Stimulated activated CD4-positive, alpha-beta T cell treated with anti-CD3 and anti-CD28 coated beads, Interleukin-15, amount 100 ng/mL, for 1 hour (primary cell): ENCODE measurements at places on chromosomes 1 and 21.

DNA sequence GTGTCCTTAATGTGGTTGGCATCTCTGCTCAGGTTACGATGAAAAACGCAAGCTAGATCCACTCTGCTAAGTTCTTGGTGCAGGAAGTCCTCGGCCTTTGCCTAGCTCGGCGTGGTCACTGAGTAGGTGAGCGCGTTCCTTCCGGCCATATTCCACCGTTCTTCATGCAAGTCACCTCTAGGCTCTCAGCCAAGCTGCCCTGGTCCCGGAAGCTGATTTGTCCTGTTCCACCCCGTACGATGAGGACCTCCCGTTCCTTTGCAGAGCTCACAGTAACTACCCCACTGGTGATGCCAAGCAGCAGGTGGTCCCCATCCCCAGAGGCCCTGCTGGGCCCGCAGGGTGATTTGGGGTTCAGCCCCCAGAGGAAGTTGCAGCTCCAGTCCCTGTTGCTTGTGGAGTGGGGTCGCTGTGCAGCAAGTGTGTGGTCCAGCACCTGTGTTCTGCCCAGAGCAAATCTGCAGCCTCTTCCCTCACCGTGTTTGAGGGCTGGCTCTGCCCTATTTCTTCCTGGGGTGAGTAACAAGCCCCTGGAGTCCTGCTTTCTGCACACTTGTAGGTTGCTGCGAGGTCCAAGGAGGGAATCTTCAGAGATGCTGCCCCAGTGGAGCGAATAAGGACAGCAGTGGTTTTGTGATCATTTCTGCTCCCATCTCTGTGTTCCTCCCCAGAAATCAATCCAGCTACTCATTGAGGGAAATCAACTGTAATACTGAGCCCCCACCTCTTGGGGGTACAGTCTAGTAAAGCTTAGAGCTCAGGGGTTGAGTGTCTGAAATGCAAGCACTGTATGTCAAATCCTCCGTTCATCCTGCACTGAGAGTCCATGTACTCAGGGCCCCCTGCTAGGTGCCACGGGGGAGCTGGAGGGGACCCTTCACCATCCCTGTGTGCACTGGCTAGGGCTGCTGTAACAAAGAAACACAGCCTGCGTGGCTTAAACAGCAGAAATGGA, 2.3 kb downstream of the UMODL1 start:
- DNase-seq, result no peak

DNA sequence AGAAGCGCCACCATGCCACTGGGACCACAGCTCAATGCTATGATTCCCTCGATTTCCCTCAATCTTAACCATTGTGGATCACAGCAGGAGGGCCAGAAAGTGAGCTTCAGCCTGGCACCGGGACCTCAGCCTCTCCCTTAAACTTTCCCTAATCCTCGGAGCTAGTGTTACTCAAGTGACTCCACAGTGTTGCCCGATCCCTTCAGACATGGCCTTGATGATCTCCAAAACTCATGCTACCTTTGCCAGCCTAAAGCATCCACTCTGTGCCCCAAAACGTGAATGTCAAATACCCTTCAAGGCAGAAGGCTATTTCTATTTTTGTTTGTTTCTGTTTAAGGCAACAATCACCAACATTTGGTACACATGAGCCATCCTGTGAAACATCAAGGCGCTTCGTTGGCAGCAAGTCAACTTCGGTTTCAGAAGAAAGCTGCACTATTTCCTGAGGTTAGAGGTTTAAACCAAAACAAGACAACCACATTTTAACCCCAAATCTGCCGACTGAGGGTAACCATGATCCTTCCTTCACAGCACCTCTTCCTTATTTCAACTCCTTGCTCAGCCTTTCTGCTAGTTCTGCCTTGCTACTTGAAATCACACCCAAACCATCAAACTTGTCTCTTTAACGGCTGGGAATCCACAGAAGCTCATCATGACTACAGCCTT, 94.4 kb upstream of the KRTAP19-8 start:
- no peak for DNase-seq

DNA sequence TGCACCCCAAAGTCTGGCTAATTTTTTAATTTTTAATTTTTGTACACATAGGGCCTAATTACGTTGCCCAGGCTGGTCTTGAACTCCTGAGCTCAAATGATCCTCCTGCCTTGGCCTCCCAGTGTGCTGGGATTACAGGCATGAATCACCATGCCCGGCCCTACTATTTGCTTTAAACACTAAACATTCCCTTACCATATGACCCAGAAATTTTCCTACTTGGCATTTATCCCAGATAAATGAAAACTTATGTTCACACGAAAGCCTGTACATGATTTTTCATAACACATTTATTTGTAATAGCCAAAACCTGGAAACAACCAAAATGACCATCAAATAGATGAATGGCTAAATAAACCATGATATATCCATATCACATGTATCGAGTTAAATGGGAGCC, 35.8 kb downstream of the NDUFS5 start:
- no peak for DNase-seq

DNA sequence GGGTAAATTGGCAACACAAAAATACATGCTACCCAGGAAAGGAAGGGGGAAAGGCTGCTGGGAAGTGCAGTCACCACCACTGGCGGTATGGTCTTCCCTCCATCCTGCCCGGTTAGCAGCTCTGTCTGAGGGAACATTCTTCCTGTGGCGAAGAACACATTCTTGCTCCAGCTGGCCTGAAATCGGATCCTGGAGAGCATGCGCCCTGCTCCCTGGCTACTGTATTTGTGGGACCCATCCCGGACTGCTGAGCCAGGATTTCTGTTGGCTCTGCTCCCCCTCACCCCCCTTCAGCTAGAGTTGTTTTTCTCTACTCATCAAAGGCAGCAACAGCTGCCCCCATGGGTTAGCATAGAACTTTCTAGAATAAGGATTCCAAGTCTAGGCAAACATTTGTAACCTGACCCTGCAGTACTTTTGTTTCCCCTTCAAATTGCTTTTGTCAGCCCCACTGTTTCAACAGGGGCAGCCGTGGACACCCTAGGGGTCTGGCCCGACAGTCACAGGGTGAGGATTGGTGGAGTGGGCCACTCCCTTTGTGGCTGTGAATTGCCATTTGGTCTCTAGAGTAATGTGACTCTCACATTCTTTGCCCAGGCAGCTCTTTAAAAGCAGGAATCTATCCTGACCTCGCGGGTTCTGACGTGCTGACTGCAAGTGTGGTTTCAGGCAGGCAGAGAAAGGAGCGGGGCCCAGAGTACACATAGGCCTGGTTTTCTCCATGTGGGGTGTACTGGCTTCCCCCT, 157.7 kb downstream of the TOMM20 start:
- DNase-seq, result no peak

DNA sequence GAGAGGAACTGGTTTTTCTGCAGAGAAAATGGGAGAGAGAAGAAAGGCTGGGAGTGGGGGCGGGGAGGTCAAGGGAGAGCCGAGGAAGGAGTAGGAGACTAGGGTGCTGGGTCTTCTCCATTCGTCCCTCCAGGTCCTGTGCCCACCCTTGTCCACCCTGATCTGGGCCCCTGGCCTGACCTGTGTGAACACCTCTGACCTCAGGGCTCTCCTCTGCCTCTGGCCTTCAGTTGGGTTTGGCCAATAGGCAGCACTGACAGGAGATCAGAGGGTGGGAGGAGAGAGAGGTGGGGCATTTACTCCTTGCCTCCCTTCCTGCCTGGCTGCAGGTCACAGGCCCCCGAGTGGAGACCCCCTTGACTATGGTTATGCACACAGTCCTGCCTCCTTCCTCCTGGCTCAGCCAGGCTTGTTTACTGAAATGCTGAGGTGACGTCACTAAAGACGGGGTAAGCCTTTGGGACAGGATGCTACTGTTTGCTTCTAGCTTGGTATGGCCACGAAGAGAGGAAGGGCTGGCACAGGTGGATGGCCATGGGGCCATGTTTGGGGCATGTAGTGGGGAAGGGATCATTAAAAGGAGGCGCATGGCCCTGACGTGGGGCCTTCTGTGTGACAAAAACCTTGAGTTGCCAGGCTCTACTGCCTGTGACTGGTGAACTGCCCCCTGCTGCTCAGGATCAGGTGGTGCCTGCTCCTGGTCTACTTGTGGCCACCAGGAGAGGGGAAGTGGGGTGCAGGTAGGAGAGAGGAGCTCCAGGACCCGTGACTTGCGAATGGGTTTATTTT, 248.7 kb upstream of the CSF3R start:
- DNase-seq, result no peak

- DNase-seq, result no peak
These were observed 53.4 kb downstream of the DMAP1 start for GRCh38 chr1:44266400-44267344.

DNA sequence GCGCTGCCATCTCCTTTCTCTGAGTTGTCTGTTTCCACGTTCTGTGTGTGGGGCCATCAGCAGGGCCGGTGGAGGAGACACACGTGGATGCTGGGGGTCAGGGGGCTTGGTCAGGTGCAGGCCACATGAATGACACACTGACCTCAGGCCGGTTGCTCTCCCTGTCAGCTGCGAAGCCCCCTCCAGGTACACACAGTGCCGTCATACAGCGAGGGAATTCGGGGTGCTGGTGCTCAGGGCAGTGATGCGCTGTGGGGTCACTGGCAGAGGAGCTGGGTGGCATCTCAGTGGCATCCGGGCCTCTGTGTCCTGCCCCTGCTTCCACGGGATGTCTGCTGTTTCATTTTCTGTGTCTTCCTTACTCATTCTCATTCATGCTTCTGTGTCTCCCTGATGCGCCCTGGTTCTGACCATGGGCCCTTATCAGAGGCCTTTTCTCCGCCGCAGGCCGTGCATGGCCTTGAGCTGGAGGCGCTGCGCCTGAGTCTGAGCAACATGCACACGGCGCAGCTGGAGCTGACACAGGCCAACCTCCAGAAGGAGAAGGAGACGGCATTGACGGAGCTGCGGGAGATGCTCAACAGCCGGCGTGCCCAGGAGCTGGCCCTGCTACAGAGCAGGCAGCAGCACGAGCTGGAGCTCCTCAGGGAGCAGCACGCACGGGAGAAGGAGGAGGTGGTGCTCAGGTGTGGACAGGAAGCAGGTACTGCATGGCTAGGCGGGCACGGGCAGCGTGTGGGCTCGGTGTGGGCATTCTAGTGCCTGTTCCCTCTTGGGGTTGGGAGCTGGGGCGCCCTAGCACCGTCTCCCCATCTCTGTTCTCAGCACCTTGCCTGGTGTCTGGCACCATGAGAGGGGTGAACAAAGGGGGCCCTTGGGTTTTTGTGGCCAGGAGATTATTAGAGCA, 22.6 kb downstream of the PCNT start:
- DNase-seq, result no peak

GRCh38 chr1:218351391-218352074, 6.4 kb downstream of the TGFB2 start:
- no peak for DNase-seq

DNA sequence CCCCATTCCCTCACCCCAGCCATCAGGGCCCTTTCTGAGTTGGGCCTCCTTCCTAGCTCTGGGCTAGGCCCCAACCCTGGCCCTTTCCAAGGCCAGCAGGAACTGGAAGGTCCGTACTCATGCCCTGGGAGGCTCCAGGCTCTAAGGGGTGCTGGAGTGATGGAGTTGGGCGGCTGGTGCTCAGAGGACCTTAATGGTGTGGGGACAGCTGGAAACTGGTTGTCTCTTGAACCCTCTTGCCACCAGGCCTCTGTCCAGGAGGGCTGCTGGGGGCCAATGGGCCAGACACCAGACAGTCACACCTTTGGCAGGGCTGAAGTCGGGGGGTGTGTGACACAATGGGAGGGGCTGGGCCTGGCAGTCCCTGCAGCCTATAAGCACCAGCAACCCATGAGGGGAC, 9.2 kb upstream of the PADI1 start:
- DNase-seq, result no peak

DNA sequence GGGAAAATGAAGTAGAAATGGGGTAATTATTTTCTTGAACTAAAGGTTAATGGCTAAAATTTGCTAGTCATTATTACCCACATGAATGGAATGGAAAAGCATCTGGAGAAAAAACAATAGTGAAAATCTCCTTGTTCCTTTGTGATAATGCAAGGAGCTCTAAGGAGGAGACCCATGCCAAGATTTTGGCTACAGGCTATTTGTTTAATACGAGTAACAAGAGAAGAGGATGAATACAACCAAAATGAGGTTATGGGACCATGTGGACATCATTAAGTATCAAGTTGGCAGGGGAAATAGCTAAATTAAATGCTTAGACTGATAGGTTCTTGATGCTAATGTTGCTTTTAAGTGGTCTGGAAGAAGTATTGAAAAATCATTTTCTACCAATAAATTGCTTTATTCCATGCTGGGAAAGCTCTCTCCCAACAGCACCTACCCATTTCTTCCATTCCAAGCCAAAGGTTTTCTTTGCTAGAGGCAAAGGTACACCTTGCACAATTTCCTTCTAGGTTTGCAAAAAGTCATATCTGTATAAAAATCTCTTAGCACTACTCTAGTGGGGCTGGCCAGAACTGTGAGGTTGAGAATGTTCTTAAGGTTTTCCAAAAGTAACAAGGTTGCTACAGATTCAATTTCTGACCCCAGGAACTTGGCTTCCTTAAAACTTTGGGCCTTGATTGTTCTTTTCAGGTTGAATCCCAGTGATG, 100.2 kb downstream of the SMYD2 start:
- DNase-seq, result no peak

DNA sequence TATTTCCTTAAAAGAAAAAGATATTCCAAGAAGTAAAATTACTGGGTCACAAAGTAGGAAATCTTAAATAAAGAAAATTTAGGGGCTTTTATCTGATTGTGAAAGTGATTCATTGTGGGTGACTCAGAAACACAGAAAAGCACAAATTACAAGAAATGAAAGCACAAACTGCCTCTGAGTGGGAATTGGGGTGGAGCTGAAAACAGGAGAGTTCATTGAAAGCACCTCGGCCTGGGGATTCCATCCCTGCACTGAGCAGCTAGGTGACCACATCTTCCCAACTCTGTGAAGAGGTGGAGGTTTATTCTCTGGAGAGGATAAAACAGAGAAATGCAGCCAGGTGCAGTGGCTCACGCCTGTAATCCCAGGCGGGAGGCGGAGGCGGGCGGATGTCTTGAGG, 7.4 kb downstream of the GJA4 start:
- DNase-seq, result no peak

- no peak for DNase-seq
These were observed 776.1 kb downstream of the BRINP3 start for GRCh38 chr1:189701606-189702005.

DNA sequence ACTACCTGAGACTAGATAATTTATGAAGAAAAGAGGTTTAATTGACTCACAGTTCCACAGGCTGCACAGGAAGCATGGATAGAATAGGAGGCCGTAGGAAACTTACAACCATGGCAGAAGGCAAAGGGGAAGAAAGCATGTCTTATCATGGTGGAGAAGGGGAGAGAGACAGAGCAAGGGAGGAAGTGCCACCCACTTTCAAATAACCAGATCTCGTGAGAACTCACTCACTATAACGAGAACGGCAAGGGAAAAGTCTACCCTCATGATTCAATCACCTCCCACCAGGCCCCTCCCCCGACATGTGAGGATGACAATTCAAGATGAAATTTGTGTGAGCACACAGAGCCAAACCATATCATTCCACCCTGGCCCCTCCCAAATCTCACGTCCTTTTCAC, 4.7 kb upstream of the C21orf91 start:
- DNase-seq, result no peak
